ENCODE measurements at places on chromosomes 5 and 9.
A peak's percentile ranks its signal among the peaks of the same experiment; 100 is the strongest.

- DNase-seq = no peak
These were observed 105.8 kb downstream of the DOCK2 start for GRCh38 chr5:169742771-169743296.

DNA sequence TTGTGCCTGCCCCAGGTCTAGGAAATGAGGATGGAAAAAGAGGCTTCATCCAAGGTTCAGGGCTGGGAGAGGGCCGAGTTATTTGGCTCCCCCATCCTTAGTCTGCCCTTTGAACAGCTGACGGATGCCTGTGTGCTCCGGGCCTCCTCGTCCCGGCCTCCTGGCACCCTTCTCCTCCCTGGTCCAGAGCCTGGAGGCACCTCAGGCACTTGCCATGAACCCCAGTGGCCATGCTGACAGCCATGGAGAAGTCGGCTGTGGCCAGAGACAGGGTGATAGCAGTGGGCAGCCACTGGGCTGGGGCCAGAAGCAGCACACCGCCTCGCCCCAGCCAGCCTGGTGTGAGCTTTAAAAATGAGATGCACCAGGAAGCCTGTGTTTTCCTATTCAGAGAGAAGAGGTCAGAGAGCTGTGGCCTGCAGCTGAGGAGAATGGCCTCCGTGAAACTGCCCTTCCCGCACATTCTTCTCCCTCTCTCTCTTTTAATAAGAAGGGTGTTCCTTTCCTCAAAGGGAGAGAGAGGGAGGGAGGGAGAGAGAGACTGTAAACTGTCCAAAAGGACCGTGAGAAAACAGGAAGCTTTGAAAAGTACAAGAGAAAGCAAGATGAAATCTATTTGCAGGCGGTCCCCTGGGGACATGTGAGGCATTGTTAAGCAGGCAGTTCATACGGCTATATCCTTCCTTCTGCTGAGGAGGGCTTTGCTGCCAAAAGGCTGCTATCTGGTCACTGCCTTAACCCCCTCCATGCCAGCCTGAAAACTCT lies 55.3 kb downstream of the ZNF366 start:
- no peak for DNase-seq

GRCh38 chr5:143224672-143225071 lies 178.8 kb downstream of the NR3C1 start:
- DNase-seq = no peak

DNA sequence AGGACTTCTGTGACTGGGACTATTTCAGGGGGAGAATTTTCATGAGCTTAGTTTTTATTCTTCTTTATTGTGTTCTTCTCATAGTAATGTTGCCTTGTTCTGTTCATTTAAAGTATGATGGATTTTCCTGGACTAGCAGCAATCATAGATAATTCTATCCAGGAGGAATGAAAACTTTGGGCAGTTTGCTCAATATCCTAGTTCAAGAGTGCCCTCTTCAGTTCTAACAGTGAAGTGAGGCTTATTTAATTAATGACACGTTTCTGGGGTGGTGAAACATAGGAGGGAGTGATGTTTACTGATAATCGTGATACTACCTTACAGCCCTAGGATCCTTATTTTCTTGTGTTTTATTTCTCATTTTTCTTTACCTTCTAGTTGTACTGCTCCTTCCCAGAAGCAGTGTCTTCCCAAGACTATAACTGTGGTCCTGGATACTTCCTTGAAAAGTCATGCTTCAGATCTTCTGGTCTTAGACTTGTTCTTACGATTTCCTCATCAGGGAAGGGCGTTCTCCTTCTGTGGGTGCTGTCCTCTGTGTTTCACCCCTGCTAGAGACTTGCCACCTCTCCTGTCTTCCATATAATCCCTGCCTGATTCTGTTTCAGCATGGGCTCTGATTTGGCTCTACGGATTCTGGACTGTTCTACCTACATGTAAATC lies 57.4 kb downstream of the CFAP95 start:
- peak; percentile 25 for DNase-seq

GRCh38 chr5:61667525-61668218 lies 335.6 kb downstream of the ZSWIM6 start:
- no peak for DNase-seq

- no peak for DNase-seq
These were observed 29.2 kb downstream of the STOM start for GRCh38 chr9:121340676-121341392.

DNA sequence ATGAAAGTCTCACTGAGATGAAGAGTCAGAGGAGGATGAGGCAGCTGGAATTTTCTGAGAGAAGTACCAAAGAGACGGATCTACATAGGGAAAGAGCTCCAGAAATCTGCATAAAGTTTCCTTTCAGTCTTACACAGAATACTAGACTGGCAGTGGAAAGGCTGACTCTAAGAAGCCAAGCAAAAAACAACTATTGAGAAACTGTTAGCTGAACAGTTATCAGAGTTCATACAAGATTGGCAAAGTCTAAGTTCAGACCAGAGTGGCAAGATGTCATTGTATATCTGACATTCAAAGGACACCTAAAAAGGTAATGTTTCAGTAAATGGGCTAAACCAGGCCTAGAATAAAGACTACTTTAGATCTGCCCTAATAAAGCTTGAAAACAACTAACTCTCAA lies 209.0 kb downstream of the KIAA0825 start:
- DNase-seq = no peak

- DNase-seq = no peak
These were observed 7.2 kb downstream of the CSNK1A1 start for GRCh38 chr5:149544028-149544420.

- no peak for DNase-seq
These were observed 35.0 kb upstream of the PCSK5 start for GRCh38 chr9:75855509-75855908.

DNA sequence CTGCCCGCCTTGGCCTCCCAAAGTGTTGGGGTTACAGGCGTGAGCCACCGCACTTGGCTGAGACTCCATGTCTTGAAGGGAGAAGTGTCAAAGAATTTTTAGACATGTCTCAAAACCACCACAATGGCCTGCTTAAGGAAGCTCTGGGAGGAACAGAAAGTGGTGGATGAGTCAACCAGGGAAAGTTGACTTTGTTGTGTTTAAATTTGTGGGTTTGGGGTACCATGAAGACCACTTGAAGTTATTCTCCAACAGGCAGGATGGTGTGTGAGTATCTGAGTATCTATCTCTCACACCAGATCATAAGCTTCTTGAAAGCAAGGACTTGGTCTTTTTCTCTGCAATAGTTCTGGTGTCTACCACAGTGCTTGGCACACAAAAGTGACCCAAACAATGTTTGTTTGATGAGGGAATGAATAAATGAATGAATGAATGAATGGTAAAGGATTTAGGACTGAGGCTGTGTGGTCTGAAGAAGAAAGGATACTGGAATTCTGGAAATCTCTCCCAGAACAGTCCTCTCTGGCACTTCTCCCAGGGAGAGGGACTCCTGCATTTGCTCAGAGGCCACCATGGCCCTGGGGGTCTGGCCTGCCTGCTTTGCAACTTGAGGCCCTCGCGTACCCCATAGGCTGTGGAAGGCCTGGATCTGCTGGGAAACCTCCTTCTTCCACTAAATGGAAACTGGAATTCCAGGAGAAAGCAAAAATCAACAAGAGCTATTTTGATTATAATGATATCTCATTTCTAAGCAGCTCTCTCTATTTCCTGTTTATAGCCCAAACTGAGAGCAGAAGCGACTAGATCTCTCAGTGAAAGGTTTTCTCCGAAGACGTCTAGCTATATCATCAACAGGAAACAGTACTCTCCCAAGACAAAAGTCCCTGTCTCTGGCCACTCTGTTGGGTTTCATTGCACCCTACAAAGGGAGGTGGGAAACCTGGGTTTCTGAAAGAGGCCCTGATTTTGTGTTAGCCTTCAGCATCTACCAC lies 187.9 kb downstream of the PALM2AKAP2 start:
- DNase-seq = peak; percentile 49

DNA sequence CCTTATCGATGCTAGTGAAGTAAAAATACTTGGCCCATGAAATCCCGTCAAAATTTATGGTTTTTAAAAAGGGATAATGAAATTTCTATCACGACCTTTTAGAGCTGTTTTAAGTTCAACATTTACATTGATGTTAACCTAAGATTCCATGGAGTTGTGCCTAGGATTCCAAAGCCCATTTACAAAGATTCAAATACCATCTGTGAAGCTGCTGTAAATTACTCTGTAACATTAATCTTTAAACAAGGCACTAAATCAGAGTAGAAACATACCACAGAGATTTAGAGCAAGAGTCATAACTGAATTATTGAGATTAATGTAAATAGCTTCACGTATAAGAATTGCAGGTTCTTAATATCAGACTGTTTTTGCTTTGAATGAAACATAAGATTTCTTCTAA lies 17.7 kb downstream of the POU5F2 start:
- DNase-seq = no peak

DNA sequence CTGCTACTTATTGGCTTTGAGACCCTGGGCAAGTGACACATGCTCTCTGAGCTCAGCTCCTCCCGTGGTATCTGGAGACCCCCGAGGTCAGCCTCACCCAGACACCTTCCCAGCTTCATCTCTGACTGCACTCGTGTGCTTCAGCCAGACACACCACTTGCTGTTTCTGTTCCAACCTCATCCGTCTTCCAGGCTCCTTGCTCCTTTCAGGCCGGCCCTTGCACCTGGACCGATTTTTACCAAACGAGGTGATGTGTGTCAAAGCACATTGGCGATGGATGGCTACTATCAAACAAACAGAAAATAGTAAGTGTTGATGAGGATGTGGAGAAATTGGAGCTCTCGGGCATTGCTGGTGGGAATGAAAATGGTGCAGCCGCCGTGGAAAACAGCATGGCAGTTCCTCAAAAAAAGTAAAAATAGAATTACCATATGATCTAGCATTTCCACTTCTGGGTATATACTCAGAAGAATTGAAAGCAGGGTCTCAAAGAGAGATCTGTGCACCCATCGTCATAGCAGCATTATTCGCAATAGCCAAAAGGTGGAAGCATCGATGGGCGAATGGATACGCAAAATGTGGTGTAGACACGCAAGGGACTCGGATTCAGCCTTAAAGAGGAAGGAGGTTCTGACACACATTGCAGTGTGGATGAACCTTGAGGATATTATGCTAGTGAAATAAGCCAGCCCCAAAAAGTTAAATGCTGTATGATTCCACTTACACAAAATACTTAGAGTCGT lies 96.1 kb upstream of the IER5L start:
- DNase-seq = no peak

DNA sequence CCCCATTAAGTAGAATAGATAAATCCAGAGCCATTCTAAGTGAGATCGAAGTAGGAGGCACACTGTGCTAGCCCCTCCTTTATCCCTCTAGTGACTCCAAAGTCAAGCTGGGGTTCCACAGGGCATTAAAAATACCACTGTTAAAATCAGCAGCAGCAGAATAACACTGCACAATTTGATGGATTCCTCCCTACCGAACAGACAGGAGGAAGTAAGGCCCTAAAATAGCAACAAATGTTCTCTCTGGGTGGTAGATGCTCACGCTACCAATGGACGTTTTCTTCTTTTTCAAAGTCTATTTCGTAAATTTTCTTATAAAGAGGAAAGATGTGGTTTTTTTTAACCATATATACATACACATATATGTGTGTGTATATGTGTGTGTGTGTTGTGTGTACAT lies 54.4 kb downstream of the FBXW11 start:
- no peak for DNase-seq

- no peak for DNase-seq
These were observed 413.4 kb downstream of the ANXA1 start for GRCh38 chr9:73565026-73565425.

GRCh38 chr5:7405277-7405676 lies 9.3 kb downstream of the ADCY2 start:
- DNase-seq = no peak

- no peak for DNase-seq
These were observed 137.5 kb upstream of the HMHB1 start for GRCh38 chr5:143674469-143674786.

- DNase-seq = no peak
These were observed 305.6 kb downstream of the NR2F1-AS1 start for GRCh38 chr5:93275376-93275775.

GRCh38 chr5:107952450-107952849 lies 281.7 kb upstream of the EFNA5 start:
- no peak for DNase-seq

GRCh38 chr9:107982745-107983144 lies 493.2 kb upstream of the KLF4 start:
- DNase-seq = no peak

- no peak for DNase-seq
These were observed 63.5 kb downstream of the CEMIP2 start for GRCh38 chr9:71704796-71705195.

DNA sequence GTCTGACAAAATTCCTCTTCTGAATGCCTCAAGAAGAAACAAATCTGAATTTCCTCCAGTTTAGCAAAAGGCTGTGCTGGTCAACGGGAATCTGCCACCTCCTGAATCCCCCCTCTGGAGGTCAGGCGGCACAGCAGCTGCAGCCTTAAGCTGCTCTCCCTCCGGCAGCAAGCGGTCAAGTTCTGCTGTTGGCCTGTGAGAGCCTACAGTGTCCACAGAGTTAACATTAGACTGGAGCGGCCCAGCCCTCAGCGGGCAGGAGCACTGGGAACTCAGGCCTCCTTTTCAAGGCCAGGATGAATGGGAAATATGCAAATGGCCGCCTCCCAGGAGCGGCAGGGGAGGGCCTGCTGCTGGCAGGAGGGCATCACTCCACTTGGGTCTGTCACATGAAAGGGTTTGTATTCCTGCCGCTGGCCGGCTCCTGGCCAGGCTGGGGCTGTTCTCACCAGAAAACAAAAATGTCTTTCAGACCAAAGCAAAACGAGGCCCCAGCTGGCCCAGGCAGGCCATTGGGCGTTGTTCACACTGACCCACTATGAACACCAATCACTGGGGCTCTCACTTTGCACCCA lies 8.2 kb downstream of the ACSL6 start:
- DNase-seq = no peak

- DNase-seq = no peak
These were observed 83.7 kb downstream of the SERINC5 start for GRCh38 chr5:80172067-80172695.

GRCh38 chr5:40677456-40677855 lies 2.3 kb upstream of the PTGER4 start:
- no peak for DNase-seq

- no peak for DNase-seq
These were observed 30.4 kb downstream of the PRDM6 start for GRCh38 chr5:123119334-123119986.

DNA sequence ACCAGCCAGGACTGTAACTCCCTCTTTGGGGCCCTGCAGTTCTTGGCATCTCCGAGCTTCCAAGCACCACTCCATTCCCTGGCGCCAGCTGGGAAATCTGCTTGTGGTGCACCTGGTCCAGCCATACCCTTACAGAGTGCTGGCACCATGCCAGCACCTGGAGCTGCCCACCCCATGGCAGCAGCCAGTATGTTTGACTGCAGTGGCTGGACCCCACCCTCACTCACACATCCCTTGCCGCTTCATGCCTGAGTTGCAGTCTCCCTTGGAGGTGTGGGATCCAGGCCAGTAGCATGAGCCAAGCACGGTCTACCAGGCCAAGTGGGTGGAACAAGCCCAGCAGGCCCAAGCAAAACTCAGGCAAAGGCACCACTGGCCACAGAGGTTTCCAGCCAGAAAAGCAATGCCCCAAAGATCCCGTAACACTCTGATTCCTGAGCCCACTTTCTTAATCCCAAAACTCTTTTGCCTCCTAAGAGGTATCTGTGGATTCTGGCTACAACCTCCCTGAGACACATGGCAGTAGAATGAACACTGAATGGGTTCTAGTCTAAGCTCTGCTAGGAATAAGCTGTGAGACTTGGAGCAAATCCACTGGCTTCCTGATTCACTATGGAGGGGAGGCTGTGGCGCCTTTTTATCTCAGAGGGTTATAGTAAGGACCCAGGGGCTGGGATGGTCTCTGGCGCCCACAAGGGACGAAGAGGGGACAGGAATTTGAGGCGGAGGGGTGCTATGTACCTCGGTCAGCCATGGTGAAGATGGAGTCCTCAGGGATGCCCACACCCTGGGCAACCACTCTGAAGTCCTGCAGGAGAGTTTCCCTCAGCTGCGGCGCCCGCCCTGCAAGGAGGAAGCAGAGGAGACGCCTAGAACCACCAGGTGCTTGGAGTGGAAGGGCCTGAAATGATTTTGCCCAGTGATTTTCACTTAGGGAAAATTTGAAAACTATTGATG lies 5.6 kb downstream of the AMBP start:
- no peak for DNase-seq

Measured in CD4-positive, alpha-beta T cell treated with Interleukin-21 for 1 hour (primary cell).